B cell (primary cell): ENCODE measurements at places on chromosomes 7 and 10. TPM values are rescaled to one million over a fixed set of nuclear protein-coding genes. Genes with fewer than 3 reads are reported as not detected.

DNA sequence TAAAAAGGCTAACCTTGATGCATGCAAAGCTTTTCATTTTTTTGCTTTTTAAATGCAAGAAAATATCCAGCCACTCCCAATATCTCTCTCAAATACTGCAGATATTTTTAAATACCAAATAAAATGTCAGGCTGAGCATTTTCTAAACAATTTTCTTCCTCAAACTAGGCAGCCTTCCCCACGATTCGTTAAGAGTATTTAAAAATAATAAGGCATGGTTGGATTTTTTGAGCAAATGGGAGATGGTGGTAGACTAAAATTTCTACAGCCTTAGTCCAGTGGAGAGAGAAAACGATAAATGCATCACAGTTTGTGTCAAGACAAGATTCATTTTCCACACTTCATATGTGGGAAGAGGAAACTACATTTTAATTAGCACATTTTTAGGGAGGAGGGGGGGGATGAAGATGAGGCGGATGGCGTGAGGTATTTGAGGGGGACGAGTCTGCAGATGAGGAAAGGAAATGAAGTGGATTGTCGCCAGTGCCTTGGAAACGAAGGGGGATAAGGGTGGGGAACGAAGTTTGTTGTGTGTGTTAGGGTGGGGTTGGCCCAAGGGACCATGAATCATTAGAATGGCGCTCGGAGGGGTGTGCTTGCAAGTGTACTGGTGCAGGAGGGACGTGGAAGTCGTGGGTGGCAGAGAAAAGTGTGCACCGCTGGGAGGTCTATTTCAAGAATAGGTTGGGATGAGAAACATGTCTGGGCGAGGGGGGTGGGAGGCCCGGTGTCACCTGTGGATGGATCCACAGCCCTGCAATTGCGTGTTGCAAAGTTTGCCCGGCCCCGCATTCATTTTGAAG is 1.2 kb upstream of the ADD3 start:
- H3K4me3 ChIP-seq: peak overlapping the region; percentile 84
- no peaks in the 10 kb centered on the region for H3K36me3 ChIP-seq
- peaks cover 40% of the 10 kb centered on the region for H3K4me1 ChIP-seq
- DNase-seq: no peak
- peak overlapping the region; percentile 58 for H3K27ac ChIP-seq
- H3K27me3 ChIP-seq: no peaks in the 10 kb centered on the region

DNA sequence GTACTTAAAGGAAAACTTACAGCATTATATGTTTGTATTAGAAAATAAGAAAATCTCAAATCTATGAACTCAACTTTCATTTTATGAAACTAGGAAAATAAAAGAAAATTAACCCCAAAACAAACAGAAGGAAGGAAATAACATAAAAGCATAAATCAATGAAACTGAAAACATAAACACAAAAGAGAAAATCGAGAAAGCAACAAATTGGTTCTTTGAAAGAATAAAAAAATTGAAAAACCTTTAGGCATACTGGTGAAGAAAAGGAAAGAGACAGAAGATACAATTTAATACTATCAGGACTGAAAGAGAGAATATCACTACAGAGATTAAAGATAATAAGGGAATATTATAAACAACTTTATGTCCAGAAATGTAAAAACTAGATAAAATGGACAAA is 21.2 kb downstream of the PRTFDC1 start:
- H3K36me3 ChIP-seq: no peaks in the 10 kb centered on the region
- no peak for DNase-seq
- H3K4me1 ChIP-seq: peaks cover 7% of the 10 kb centered on the region
- no peaks in the 10 kb centered on the region for H3K27me3 ChIP-seq
- H3K4me3 ChIP-seq: no peak overlapping the region
- H3K27ac ChIP-seq: no peak overlapping the region

DNA sequence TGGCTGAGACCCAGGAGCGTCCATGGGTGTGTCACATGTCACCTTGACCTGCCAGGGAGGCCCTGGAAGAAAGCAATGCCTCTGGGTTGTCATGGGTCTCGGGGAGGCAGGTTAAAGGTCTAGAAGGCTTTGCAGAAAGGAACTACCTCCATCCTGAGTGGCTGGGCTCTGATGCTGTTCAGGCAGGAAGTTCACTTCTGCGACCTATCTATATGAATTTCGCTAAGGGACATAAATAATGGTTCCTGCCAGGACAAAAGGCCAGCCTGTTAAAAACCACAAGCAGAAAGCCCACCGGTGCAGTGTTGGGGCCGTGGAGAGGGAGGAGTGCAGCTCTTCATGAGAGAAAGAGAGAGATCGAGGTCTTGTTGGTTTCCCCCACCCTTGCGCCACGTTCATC is 182.9 kb downstream of the PTPN20 start:
- no peak overlapping the region for H3K27ac ChIP-seq
- H3K27me3 ChIP-seq: no peaks in the 10 kb centered on the region
- no peaks in the 10 kb centered on the region for H3K4me1 ChIP-seq

- DNase-seq: no peak
- H3K4me1 ChIP-seq: no peaks in the 10 kb centered on the region
- H3K36me3 ChIP-seq: no peaks in the 10 kb centered on the region
- H3K4me3 ChIP-seq: no peak overlapping the region
- no peaks in the 10 kb centered on the region for H3K27me3 ChIP-seq
- no peak overlapping the region for H3K27ac ChIP-seq
Measured at GRCh38 chr7:132643302-132643701, 67.0 kb upstream of the PLXNA4 start.

GRCh38 chr7:105016709-105017656 is 3.0 kb downstream of the KMT2E start:
- DNase-seq: no peak
- H3K36me3 ChIP-seq: no peaks in the 10 kb centered on the region
- peak overlapping the region; percentile 100 for H3K4me3 ChIP-seq
- peaks cover 29% of the 10 kb centered on the region for H3K4me1 ChIP-seq
- H3K27ac ChIP-seq: peak overlapping the region; percentile 100

GRCh38 chr10:96548589-96548988 is 34.9 kb upstream of the TLL2 start:
- H3K27ac ChIP-seq: no peak overlapping the region
- no peaks in the 10 kb centered on the region for H3K4me1 ChIP-seq
- H3K36me3 ChIP-seq: peaks cover 24% of the 10 kb centered on the region
- no peak overlapping the region for H3K4me3 ChIP-seq
- H3K27me3 ChIP-seq: no peaks in the 10 kb centered on the region

GRCh38 chr10:46025406-46025805 is 5.0 kb downstream of the NCOA4 start:
- peaks cover 35% of the 10 kb centered on the region for H3K4me1 ChIP-seq
- no peak overlapping the region for H3K4me3 ChIP-seq
- H3K36me3 ChIP-seq: peaks cover 15% of the 10 kb centered on the region
- H3K27ac ChIP-seq: no peak overlapping the region

- H3K4me3 ChIP-seq: no peak overlapping the region
- no peak overlapping the region for H3K27ac ChIP-seq
- H3K36me3 ChIP-seq: no peaks in the 10 kb centered on the region
- H3K4me1 ChIP-seq: no peaks in the 10 kb centered on the region
- DNase-seq: no peak
Measured at GRCh38 chr7:39153647-39154046, 175.9 kb downstream of the POU6F2 start.

DNA sequence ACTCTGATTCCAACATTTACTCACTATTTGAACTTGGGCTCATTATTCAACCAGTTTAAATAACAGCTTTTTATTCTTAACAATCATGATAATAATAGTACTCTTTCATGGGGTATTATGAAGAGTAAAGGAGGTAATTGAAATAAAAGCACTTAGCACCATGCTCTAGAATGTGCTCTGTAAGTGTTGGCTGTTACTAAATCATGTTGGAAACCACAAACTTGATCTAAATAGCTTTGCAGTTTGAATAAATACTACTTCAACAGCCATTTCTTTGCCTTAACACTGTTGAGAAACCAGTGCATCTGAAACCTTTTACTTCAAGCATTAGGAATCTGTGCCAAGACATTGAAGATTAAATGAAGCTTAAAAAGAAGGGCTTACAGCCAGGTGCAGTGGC is 7.9 kb upstream of the UPF2 start:
- H3K4me3 ChIP-seq: no peak overlapping the region
- no peak overlapping the region for H3K27ac ChIP-seq
- no peaks in the 10 kb centered on the region for H3K27me3 ChIP-seq
- DNase-seq: no peak
- H3K4me1 ChIP-seq: peaks cover 42% of the 10 kb centered on the region

DNA sequence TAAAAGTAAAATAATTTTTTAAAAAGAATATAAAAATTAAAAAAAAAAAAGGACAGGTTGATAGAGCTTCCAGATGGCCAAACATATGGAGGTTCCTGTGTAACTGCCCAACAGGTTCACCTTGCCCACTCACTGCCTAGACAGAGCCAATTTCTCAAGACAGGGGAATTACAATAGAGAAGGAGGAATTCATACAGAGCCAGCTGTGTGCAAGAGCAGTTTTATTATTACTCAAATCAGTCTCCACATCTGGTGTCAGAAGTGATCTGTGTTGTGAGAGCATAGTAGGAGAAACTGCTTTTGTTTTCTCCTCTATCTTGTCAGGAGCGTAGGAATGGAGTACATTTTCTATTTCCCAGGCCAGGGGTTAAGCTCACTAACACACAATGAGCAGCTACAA is 31.0 kb downstream of the C7orf33 start:
- DNase-seq: no peak
- no peaks in the 10 kb centered on the region for H3K27me3 ChIP-seq
- H3K4me1 ChIP-seq: no peaks in the 10 kb centered on the region
- no peaks in the 10 kb centered on the region for H3K36me3 ChIP-seq
- no peak overlapping the region for H3K27ac ChIP-seq

PRPS1L1 gene
- total RNA-seq: not detected in 2 replicates

CNPY1 gene
- total RNA-seq: not detected in 2 replicates

ADAM12 gene
- total RNA-seq: 0.22 TPM in 2 replicates

ZPBP gene
- not detected in 2 replicates for total RNA-seq

UPK3B gene
- total RNA-seq: 4.9 and 6.8 TPM in 2 replicates

HOXA5 gene
- not detected in 2 replicates for total RNA-seq

ASIC3 gene
- total RNA-seq: 2.9 and 4.8 TPM in 2 replicates

PNLIP gene
- total RNA-seq: not detected in 2 replicates
